ENCODE measurements at places on chromosomes 2 and 18. TPM values are rescaled to one million over a fixed set of nuclear protein-coding genes. Genes with fewer than 3 reads are reported as not detected.

The ALPI gene
- 0.07 TPM for polyA plus RNA-seq

The UGT1A5 gene
- polyA plus RNA-seq: not detected

The WNT10A gene
- polyA plus RNA-seq: 0.67 TPM

DNA sequence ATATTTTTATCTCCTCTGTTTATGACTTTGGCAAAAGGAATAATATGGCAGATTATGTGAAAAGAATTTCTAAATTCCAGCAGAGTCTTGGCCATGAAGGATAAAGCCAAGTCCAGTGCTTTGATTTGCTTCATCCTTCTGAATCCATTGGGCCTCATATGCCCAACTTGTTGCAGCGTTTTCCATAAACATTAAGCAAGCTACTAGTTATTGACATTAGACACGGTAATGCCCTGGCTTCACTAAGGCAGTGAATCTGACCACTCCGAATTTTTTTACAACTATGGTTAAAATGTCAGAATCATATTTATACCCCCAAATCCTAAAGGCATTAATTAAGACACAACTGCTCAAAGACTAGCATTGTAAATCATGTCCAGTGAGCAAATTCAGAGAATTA is 79.8 kb downstream of the MAPRE2 start:
- no peak for DNase-seq

The HNRNPA3 gene
- polyA plus RNA-seq: 756 TPM

GRCh38 chr2:231168460-231169139 is 29.8 kb upstream of the ARMC9 start:
- DNase-seq: no peak

- no peak for DNase-seq
These were observed 152.6 kb downstream of the THADA start for GRCh38 chr2:43443282-43443681.

GRCh38 chr18:25016666-25017065 is 335.3 kb downstream of the ZNF521 start:
- DNase-seq: no peak

GRCh38 chr2:122927197-122927596 is 1097.9 kb upstream of the CNTNAP5 start:
- no peak for DNase-seq

- DNase-seq: no peak
These were observed 197.7 kb upstream of the STON1 start for GRCh38 chr2:48332286-48332685.

DNA sequence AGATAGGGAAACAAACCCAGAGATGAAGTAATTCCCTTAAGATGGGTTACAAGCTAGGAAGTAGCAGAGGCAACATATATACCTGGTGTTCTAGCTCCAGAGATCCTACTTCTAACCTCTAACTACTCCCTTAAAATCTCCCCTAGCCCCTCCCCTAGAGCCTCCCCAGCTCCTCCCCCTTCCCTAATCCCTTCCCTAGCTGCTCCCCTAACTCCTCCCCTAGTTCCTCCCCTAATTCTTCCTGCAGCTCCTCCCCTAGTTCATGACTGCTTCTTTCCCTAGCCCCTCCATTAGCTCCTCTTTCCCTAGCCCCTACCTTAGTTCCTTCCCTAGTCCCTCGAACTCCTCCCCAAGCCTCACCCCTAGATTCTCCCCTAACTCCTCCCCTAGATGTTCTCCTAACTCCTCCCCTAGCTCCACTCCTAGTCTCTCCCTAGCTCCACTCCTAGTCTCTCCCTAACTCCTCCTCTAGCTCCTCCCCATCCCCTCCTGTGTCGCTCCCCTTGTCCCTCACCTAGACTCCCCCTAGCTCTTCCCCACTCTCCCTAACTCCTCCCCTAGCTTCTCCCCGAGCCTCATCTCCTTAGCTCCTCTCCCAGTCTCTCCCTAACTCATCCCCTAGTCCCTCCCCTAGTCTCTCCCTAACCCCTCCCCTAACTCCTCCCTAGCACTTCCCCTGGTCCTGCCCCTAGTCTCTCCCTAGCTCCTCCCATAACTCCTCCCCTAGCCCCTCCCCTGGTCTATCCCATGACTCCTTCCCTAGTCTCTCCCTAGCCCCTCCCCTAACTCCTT is 108.9 kb downstream of the CD226 start:
- no peak for DNase-seq

The TTN gene
- 1.2 TPM for polyA plus RNA-seq

The LRRC30 gene
- polyA plus RNA-seq: 0.65 TPM

DNA sequence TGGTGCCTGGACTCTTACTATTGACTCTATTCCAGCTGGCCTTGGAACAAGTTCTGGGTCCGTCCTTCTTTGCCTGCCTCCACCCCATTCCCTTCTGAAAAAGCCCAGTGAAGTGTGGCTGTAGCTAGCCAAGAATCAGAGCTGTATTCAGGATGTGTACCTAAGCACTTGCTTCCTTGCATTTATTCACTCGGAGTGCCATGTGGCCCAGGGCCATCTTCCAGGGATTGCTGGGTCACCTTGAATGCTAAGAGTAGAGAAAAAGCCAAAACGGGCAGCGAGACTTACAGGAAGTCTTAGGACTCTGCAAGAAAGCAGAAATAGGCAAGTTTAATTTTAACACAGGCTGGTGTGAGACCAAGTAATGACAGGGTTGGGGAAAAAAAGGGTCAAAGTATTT is 4.1 kb downstream of the ITGA6 start:
- no peak for DNase-seq

DNA sequence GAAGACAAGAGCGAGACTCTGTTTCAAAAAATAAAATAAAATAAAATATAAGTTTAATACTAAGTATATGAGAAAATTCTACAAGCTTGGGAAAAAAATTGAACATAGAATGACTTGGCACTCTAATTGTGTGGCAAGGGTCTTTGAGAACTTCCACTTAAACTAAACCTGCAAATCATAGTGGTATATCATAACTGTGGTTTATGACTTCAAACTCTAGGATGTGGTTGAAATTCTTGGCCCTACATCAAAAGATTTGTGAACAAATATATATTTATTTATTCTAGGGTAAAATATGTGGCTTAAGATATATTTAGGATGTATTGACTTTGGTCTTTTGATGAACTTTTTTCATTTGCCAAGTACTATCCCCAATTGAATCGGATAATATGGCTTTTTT is 3.1 kb upstream of the FAM171B start:
- DNase-seq: no peak

The CTAGE1 gene
- polyA plus RNA-seq: not detected

DNA sequence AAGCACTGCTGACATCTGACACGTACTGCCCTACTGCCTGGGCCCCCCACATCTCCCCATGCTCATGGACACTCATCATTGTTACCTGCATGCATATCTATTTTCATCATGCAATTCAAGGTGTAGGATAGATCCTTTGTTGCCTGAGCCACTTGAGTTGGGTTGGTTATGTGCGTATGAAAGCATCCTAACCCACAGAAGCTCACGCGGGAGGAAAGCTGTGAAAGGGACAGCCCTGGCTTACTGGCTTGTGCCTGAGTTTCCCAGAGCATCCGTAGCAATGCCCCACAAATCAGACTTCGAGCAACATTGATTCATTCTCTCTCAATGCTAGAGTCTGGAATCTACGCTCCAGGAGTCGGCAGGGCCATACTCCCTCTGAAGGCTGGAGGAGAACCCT is 285.5 kb downstream of the PHLPP1 start:
- no peak for DNase-seq

GRCh38 chr2:99569386-99569785 is 79.6 kb upstream of the REV1 start:
- DNase-seq: peak; percentile 20

GRCh38 chr18:79509536-79509930 is 113.8 kb downstream of the NFATC1 start:
- no peak for DNase-seq

GRCh38 chr2:112699984-112700667 is 20.7 kb upstream of the NT5DC4 start:
- no peak for DNase-seq

The LYPD6B gene
- polyA plus RNA-seq: 30.7 TPM

- DNase-seq: no peak
These were observed 120.6 kb upstream of the SP3 start for GRCh38 chr2:174085781-174086180.

DNA sequence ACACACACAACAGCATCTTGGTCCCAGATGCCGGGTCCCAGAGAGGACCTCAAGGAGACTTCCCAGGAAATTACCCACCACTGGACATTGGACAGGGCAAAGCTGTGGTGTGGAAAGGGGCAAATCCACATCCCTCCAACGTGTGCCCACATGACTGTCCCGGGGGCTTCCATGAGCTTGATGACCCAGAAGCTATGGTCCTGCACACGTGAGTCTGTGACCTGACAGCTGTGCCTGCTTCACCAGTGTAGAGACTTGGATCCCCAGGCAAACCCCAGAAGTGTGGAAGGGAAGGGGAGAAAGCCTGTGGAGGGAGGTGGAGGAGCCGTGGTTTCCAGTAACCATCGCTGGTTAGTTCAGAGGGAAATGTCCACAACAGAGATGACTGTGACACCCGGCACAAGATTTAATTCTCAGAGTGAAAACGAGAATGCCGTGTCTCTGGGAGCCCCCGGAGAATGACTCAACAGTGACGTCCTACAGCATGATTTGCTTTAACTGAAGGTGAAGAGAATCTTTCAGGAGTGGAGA is 19.1 kb upstream of the GPR55 start:
- DNase-seq: no peak

DNA sequence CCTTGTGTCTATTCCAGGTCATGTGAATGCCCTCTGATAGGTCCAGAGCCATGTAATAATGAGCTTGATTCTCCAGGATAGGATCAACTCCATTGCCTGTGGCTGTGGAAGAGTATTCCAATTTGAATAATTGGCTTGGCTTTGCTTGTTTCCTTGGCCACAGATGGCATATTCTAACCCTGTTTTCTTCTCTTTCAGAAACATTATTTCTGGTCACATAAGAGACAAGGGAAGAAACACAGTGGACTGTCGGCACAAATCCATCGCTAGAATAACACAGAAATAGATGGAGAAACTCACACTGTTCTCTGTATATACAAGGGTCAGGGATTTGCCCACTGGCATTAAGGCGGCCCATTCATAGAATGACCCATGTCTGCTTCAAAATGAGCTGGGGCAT is 278.4 kb upstream of the CCDC68 start:
- DNase-seq: no peak

The KIF5C gene
- polyA plus RNA-seq: 5.3 TPM

DNA sequence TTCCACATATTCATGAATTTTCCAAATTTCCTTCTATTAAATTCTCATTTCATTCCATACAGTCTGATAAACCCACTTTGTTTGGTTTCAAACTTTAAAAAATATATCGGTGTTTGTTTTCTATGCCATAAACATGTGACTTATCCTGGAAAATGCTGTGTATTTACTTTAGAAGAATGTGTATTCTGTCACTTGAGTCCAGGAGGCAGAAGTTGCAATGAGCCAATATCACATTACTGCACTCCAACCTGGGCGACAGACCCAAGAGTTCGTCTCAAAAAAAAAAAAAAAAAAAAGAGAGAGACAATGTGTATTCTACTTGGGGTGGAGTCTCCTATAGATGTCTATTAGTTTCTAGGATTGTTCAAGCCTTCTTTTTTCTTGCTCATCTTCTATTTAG is 31.8 kb downstream of the MBD5 start:
- DNase-seq: no peak

- no peak for DNase-seq
These were observed 17.8 kb downstream of the RNF144A start for GRCh38 chr2:6934758-6935651.

The LINC00305 gene
- 4.3 TPM for polyA plus RNA-seq

- no peak for DNase-seq
These were observed 34.0 kb upstream of the ITPRID2 start for GRCh38 chr2:181857483-181857882.

The GMPPA gene
- 34.1 TPM for polyA plus RNA-seq

GRCh38 chr2:42653039-42653438 is 84.6 kb downstream of the MTA3 start:
- DNase-seq: no peak

The PLGLB1 gene
- 20.2 TPM for polyA plus RNA-seq

DNA sequence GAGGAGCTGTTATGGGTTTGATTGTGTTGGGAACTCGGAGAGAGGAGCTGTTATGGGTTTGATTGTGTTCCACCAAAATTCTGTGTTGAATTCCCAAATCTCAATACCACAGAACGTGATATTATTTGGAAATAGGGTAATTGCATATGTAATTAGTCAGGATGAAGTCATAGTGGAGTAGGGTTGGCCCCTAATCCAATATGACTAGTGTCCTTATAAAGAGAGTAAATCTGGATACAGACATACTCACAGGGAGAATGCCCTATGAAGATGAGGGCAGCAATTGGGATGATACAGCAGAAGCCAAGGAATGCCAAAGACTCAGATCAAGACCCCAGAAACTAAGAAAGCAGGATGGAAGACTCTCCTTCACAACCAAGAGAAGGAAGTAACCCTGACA is 1023.2 kb upstream of the ZEB2 start:
- DNase-seq: no peak

DNA sequence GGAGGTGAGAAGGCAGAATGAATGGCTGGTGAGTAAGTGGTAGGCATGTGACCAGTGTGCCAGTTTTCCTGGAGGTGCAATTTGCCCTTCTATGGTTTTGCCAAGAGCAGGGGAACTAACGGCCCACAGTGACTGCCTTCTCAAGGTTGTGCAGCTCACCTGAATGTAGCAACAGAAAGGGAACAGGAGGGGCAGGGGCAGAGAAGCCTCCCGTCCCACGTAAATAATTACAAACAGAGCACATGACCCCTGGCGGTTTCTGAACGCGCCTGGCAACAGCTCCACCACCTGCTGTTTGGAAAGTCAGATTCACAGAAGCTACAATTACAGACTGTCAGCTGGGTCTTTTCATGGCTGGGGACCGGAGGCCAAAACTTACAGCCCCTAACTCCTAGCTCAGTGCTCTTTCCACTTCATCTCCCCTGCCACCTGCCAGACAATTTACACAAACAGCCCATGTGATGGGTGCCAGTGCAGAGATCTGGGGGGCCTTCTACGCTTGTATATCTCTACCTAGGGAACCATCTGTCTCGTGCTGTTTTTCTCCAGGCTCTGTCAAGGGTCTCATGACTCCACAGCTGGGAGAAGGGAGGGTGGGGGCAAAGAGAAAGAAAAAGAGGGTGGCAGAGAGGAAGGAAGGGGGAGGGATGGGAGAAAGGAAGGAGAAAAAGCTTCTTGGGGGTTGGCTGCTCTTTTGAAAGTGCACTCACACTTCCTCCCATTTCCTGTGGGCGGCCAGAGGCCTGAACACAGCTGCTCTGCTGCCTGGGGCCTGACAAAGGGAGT is 69.6 kb downstream of the POLR1A start:
- DNase-seq: peak; percentile 50

GRCh38 chr2:75790121-75790813 is 79.6 kb upstream of the GCFC2 start:
- no peak for DNase-seq

The IL1F10 gene
- not detected for polyA plus RNA-seq

GRCh38 chr18:73101977-73102376 is 234.2 kb upstream of the NETO1 start:
- DNase-seq: no peak

GRCh38 chr2:164920430-164920829 is 34.9 kb downstream of the SLC38A11 start:
- DNase-seq: no peak
